ENCODE measurements at places on chromosomes 6 and 20.
A peak's percentile ranks its signal among the peaks of the same experiment; 100 is the strongest.

GRCh38 chr6:36384095-36384494 is 3.4 kb downstream of the ETV7 start:
- no peak for DNase-seq

- DNase-seq = peak; percentile 40
Observed at GRCh38 chr6:25017932-25018567, 82.3 kb upstream of the RIPOR2 start.

GRCh38 chr6:87754828-87755227 is 52.8 kb upstream of the AKIRIN2 start:
- DNase-seq = no peak

DNA sequence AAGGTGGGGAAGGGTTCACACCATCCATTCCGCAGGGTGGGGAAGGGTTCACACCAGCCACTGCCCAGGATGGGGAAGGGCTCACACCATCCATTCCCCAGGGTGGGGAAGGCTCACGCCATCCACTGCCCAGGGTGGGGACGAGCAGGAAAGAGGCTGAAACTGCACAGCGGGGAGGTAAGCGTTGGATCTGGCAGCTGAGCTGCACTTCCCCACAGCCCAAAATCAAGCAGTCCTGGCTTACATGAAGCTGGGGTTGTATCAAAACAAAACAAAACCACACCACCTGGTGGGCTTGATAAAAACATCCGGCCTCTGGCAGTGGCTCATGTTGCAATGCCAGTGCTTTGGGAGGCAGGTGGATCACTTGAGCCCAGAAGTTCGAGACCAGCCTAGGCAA is 268.5 kb downstream of the TAF4 start:
- no peak for DNase-seq

GRCh38 chr20:11556410-11556809 is 361.3 kb upstream of the BTBD3 start:
- DNase-seq = no peak

- DNase-seq = no peak
Observed at GRCh38 chr20:47620808-47621805, 119.4 kb downstream of the NCOA3 start.

- DNase-seq = no peak
Observed at GRCh38 chr6:139768196-139768595, 393.7 kb upstream of the CITED2 start.

- DNase-seq = peak; percentile 22
Observed at GRCh38 chr20:34703424-34704176, 544 bp upstream of the TP53INP2 start.

- no peak for DNase-seq
Observed at GRCh38 chr20:19099596-19100545, 112.6 kb upstream of the SLC24A3 start.

DNA sequence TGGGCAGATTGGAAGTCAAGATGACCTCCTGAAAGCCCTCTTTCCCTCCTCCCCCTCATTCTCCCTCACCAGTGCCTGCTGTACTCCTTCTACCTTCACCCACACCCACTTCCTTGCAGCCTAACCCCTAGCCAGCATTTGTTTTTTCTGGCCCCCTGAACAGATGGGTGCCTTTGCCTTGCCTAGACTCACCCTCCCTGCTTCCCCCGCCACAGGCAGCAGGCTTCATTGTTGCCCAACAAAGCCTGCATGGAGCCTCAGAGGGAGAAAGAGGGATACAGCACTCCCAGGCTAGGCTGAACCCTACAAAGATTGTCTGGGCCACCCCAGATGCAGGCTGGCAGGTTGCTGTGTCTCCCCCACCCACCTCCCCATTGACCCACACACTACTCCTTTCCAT is 2.7 kb downstream of the MOCS1 start:
- DNase-seq = no peak

DNA sequence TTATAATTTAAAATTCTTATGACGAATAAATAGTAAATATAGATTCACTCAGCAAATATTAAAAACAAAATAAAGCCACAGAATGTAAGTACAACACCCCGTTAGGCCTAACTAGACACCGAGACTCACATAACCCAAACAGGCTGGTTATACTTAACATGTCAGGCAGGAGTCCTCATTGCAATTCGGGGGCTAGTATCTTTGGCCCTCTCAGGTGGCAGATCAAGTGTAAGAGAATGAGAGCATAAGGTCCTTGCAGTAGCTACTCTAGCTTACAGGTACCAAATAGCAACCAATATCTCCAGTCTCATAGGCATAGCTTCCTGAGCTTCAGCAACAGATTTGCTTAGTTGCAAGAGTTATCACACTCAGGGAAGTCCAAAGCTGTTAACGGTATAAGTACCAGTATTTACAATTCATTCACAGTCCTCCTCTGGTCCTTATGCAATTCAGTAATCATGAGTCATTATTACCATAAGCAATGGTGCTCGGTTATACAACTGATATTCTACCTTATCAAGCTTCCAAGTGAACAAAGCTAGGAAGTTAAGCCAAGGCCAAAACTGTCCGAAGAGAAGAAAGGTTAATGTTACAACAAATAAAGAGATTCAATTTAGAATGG is 20.1 kb downstream of the REV3L start:
- DNase-seq = no peak

DNA sequence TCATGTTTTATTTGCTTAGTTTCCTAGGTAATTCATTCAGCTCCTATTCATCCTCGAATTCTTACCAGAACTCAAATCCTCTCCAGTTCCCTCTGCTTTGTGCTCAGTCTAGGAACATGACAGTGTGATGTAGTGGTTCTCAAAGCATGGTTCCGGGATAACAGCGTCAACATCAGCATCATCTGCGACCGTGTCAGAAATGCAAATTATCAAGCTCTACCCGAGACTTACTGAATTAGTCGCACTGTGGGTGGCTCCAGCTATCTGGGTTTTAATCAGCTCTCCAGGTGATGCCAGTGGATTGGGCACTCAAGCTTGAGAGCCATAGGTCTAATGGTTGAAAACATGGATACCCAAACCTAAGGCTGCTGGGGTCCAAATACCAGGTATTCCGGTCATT is 7.7 kb upstream of the STK35 start:
- no peak for DNase-seq

- DNase-seq = no peak
Observed at GRCh38 chr6:150620244-150620643, 20.6 kb downstream of the PLEKHG1 start.

DNA sequence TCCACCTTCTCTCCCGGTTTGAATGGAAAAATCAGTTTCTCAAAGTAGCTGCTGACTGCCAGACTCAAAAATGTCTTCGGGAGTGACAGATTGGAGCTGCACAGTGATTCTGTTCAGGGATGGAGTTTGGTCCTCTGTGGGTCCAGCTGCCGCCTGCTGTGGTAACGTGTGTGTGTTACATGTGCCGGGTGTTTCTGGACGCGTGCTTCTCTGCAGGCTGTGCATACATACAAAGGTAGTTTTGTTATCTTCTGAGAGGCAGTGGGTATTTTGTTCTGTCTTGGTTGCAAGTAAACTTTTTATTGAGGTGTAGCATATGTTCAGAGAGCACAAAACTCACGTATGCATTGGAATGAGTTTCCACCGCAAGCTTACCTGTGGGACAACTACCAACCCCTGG is 41.3 kb upstream of the NAA20 start:
- DNase-seq = no peak

DNA sequence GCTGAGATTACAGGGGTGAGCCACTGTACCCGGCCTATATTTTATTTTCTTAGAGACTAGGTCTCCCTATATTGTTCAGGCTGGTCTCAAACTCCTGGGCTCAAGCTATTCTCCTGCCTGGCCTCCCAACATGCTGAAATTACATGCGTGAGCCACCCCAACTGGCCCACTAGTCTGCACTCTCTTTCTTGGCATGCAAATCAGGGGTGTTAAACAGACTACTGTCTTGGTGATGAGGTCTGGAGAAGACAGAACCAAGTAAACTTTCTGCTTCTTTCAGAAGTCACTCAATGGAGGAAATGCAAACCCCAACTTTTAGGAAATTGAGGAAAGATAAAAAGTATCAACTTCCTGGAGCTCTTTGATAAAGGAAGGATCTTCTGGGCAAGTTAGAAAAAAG is 8.0 kb upstream of the TUBB2B start:
- no peak for DNase-seq

DNA sequence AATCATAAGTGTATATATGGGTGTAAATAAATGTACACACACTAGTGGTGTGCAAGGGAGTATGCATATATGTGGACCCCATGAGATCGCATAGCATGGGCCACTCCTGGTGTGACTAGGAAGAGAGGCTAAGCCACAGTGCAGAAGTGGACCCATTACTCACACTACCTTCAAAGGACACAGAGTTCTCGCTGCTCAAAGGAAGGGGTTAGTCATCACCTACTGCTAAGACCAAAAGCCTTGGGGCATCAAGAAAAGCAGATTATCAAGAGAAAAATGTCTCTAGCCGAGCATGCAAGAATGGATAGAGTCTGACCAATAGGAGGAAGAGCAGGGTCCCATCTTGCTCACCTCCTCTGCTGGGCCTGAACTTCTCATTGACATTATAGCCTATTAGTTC is 195.5 kb downstream of the MAFB start:
- DNase-seq = no peak

DNA sequence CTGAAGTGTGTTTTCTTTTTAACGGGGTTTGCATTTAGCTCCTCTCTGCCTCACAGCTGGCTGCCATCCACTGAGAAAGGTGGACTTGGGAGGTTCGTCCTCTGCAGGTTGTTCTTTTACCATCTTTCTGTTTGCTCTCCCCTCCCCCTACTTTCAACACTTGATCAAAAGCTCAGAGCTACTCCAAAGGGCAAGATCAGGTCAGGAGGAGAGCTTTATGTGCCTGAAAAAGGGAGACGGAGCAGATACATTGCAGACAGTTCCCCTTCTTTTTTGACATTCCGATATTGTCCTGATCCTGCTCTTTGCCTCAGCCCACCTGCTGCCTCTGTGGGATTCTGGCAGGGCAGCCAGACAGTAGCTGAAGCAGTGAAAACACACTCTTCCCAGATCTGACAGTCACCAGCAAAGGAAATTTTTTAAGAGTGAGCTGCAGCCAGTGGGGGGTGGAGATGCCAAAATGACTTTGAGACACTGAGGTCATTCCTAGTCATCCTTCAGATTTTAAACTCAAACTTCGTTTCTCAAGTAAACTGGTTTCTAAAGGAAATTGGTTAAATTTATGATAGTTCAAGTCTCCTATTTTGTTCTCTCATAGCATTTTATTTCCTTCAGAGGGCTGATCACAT is 26.5 kb downstream of the SMLR1 start:
- DNase-seq = no peak

GRCh38 chr6:13071550-13072345 is 256.6 kb downstream of the TBC1D7 start:
- DNase-seq = no peak

- DNase-seq = peak; percentile 34
Observed at GRCh38 chr6:39430871-39431523, 108.5 kb upstream of the KCNK16 start.

DNA sequence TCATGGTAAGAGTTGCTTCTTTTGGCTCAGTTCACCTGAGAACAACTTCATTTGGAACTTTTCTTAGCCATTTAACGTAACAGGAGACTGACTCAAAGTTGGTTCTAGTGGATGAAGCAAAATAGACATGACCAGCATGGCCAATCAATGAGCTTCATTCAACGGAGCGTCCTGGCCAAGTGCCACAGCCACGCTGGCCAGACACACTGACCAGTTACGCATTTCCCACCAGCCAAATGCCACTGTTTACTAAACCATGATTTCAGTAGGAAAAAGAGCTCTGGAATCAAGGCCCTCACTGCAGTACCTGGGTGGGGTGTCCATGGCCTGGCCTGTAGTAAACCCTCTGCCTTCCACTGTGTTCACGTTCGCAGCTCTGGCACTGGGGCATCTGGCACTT is 80.4 kb downstream of the POPDC3 start:
- DNase-seq = no peak

- DNase-seq = no peak
Observed at GRCh38 chr6:168057836-168058235, 21.2 kb downstream of the FRMD1 start.

- DNase-seq = no peak
Observed at GRCh38 chr6:45569210-45569945, 191.6 kb upstream of the SUPT3H start.

- no peak for DNase-seq
Observed at GRCh38 chr20:17522528-17522927, 8.7 kb downstream of the BFSP1 start.

DNA sequence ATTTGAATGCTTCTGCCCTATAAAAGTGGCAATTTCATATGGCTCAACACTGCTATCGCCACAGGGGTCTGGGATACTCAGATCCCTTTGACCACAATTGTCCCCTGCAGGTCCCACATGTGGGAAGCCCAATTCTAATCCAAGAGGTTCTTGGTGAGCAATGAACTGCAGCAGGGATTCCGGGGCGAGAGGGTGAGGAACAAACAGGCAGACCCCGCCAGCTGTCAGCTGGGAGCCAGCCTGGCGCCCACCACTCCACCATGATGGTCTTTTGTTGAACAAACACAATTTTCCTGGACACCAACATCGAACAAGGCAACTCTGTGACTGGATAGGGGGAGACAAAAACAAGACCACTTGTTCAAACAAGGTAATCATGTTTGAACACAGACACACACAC is 80.5 kb downstream of the TMEM242 start:
- no peak for DNase-seq

DNA sequence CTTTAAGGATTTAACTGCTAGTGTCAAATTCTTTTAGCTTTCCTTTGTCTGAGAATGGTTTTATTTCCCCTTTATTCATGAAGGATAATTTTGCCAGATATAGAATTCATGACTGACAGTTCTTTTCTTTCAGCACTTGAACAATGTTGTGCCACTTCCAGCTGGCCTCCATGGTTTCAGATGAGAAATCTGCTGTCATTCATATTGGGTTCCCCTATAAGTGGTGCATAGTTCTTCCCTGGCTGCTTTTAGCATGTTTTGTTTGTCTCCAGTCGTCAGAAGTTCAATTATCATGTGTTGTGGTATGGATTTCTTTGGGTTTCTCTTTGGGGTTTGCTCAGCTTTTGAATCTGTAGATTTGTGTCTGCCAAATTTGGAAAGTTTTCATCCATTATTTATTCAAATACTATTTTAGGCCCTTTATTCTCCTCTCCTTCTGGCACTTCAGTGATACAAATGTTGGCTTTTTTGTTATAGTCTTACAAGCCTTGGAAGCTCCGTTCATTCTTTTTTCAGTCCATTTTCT is 76.3 kb upstream of the TGM3 start:
- DNase-seq = no peak

DNA sequence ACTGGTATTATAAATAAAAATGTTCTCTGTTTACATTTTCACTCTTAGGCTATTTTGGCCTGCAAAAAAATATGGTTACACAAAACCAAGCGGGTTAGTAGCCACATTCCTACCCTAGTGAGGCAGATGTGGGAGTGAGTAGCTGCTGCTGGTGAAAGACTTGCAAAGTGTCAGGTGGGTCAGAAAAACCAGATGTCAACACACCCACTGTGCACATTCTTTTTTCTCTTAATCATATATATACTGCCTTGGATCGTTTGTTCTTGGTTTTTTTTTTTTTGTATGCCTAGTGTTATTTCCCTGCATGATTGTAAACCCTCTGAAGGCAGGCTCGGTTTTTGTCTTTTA is 68.0 kb upstream of the TFB1M start:
- no peak for DNase-seq

GRCh38 chr6:30345852-30346251 is 896 bp downstream of the RPP21 start:
- no peak for DNase-seq

- peak; percentile 50 for DNase-seq
Observed at GRCh38 chr20:31494131-31494530, 19.0 kb downstream of the REM1 start.

All from H54 (cell line).